ENCODE measurements at places on chromosomes 11 and 22. TPM values are rescaled to one million over a fixed set of nuclear protein-coding genes. Genes with fewer than 3 reads are reported as not detected.

The MRPL21 gene
- 121 TPM for total RNA-seq

The OR2AG1 gene
- not detected for total RNA-seq

The RGL4 gene
- not detected for total RNA-seq

GRCh38 chr11:125807909-125808308 lies 20.0 kb downstream of the PATE3 start:
- no peak for DNase-seq

DNA sequence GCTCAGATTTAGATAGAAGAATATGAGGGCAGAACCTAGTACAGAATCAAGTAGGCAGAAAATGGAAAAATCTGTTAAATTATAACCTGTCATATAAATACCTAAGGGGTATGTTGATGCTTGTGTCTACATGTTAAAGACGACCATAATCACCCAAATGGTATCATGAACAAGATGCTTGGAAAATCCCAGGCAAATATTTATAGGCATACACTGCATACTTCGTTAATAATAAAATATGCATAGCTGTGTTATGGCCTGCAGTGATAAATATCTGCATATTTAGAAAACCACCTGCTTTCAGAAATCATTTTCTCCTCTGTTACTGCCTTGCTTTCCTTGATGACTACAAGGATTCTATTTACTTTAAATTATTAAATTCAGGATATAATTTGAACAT lies 18.9 kb upstream of the DDX10 start:
- DNase-seq: no peak

DNA sequence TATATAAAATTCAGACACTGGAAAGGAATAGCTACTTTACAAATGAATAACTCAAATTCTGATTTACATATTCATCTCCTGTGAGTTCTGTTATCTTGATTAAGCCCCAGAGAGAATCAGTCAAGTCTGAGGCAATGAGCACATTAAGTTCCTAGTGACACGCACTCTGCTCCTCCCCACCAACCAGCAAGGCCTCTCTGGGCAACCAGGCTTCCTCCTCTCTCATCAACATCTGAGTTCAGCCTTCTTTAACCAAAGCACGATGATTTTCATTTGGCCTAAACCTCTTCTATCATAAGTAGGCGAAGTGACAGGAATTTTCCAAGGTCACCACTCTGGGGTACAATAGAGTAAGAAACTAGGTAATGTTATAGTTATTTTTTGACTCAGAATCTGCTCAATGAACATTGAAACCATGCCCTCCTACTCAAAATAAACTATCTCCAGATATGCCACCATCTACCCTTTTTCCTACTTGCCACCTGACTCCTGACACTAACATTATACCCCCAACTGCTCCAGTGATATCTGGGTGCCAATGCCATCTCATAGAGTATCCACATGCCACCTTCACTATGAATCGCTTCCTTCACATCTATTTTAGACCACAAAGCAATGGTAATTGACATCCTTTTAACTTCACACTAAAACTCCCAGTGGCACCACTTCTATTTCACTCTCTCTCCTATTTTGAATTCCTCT lies 114.8 kb downstream of the FAM76B start:
- DNase-seq: no peak

GRCh38 chr22:17258015-17258787 lies 39.0 kb upstream of the ADA2 start:
- peak; percentile 69 for DNase-seq

- no peak for DNase-seq
These were observed 12.7 kb downstream of the GTPBP1 start for GRCh38 chr22:38718414-38718813.
